ENCODE measurements at places on chromosomes 4 and X.
A peak's percentile ranks its signal among the peaks of the same experiment; 100 is the strongest.

DNA sequence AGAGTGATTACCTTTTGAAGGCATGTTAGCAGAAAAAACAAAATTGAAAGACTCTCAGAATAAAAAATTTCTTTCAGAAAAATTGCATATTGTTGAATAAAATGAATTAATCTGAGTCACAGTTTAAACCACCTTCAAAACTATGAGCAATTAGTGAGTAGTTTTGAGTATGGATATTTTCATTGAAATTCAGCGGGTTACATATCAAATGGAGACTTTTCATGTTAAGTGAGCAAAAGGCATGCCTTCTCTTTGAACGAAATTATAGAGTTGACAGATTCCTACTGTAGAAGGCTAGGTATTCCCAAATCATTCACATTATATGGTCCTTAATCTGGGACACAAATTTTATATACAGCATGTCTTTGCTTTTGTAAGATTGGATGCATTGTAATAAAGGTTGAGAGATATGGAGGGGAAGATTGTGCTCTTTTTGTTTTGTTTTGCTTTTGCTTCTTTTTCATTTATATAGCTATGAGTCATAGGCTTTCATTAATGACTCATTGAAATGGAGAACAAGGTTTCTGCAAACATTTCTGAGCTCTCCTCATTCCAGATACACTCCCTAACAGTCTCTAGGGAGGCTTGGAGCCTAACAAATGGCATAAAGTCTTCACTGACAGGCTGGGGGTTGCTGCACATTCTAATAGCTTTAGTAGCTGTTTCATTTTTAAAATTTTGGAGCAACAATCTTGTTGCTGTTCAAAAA lies 21.6 kb downstream of the PCDH18 start:
- peak; percentile 79 for DNase-seq

DNA sequence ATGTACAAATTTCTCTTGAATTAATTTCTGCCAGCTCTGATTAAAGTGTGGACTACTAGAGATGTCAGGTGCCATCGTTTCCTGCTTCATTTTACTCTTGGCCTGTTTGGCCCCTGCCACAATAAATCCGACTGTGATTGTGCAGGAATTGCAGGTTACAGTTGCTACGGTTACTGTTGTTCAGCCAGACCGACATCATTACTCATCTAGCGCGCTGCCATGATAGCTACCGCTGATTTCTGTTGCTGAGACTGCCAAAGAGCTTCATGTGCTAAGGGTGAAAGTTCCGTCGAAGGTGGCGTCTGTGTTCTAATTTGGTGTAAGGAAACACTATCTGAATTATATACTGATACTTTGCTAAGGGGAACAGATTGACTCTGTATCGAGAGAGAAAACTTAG lies 22.1 kb downstream of the SLIT2 start:
- peak; percentile 35 for DNase-seq

DNA sequence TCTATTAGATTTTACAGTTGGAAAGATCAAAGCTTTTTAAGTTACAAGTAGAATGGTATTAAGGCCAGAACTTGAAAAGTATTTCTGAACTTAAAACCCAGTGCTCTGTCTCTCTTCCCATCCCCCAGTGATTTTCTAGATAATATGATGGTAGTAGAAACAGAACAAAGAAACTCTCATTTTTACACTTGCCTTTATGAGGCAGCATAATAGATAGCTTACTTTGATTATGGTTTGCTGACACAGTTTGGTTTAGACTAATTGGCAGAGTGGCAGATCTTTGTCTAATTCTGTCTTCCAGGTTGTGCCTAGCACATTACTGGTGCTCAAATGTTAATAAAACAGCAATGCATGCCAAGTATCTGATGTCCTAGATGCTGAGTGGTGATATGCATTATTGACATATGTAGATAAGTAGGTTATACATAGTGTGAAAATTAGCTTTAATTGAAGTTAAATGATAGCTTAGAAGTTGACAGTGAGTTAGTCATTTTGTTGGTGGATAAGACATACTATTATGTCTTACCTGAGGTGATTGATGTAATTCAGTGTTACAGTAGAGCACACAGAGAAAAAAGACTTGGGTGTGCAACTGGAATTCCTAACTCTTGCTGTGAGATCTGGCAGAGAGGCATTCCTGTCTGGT lies 4.3 kb upstream of the RAPGEF2 start:
- no peak for DNase-seq

GRCh38 chr4:178356725-178357124 lies 914.5 kb upstream of the AGA start:
- peak; percentile 14 for DNase-seq

DNA sequence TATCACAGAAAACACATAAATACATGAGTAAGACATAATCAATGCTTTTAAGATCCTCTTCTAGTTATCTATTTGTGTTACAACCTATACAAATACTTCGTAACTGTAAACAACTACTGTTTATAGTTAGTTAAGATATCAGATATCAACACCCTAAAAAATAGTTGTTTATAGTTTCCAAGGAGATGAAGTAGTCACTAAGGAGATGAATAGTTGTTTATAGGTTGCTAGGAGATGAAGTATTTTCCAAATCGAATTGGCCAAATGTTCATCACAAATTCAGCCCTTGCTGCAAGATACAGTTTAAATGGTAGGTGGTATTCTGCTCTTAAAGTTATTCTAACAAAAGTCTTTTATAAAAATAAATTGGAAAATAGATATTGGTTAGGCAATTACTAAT lies 618.2 kb upstream of the PCDH10 start:
- peak; percentile 59 for DNase-seq

Measured in DMS53 (cell line).